Astrocyte of the cerebellum (primary cell): ENCODE measurements at places on chromosomes 1 and 21.

DNA sequence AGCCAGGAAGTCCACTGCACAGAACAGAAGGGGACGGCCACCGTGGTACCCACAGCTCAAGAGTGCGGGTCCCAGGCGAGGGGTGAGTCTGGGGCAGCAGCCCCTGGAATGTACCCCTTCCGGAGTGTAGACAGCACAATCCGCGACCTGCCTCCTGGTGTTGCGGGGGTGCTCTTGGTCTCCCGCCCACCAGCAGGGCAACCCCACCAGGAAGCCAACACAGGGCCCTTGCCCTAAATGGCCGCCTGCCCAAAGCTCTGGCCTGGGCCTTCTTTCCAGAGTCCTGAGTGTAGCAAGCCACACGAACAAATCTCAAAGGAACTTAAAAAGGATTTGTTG lies 1.1 kb upstream of the SLC19A1 start:
- no peak for DNase-seq

DNA sequence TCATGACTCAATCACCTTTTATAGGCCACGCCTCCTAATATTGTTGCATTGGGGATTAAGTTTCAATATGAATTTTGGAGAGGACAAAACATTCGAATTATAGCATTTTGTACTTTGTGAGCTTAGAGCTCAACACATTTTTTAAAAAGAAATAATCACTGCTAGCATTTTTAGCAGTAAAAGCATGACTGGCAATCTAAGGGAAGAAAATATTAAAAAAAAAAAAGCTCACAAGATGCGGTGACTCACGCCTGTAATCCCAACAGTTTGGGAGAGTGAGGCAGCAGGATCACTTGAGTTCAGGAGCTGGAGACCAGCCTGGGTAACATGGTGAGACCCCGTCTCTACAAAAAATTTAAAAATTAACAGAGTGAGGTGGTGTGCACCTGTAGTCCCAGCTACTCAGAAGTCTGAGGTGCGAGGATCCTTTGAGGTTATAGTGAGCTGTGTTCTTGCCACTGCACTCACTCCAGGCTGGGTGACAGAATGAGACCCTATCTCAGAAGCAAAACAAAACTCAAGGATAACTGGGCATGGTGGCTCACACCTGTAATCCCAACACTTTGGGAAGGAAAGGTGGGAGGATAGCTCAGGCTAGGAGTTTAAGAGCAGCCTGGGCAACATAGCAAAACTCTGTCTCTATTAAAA lies 28.8 kb upstream of the DIPK1A start:
- DNase-seq = no peak

GRCh38 chr21:44330698-44331097 lies 8.5 kb downstream of the CFAP410 start:
- DNase-seq = no peak

DNA sequence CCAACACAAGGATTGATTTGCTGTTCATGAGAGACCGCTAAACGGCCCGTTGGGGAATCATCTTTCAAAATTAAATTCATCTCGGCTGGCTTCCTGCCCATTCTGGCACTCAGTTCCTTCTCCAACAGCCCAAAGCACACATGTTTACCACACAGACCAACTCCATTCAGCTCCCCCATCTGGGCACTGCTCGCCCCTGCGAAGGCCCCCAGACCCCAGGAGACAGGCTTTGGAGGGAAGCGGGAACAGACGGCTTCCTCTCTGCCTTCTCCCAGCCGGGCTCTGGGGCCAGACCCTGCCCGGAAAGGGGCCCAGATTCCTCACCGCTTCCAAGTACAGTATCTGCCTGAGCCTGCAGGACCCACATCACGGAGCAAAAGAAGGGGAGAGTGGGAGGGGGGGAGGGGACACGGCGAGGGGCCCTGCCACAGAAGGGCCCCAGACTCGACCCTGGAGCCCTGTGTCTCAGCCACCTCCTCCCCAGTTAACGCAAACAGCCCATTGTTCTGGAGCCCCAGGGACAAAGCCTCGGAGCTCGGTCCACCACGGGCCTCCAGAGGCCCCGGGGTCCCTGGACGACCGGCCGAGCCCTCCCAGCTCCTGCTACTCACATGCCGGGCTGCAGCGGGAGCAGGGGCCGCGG lies 660 bp downstream of the MEGF6 start:
- DNase-seq = no peak

GRCh38 chr1:223652436-223652941 lies 13.0 kb downstream of the CAPN8 start:
- DNase-seq = peak; percentile 19
